ENCODE measurements at places on chromosomes 12 and 14.

- DNase-seq = peak; percentile 4
Measured at GRCh38 chr14:58919217-58919616, 269.2 kb upstream of the DAAM1 start.

DNA sequence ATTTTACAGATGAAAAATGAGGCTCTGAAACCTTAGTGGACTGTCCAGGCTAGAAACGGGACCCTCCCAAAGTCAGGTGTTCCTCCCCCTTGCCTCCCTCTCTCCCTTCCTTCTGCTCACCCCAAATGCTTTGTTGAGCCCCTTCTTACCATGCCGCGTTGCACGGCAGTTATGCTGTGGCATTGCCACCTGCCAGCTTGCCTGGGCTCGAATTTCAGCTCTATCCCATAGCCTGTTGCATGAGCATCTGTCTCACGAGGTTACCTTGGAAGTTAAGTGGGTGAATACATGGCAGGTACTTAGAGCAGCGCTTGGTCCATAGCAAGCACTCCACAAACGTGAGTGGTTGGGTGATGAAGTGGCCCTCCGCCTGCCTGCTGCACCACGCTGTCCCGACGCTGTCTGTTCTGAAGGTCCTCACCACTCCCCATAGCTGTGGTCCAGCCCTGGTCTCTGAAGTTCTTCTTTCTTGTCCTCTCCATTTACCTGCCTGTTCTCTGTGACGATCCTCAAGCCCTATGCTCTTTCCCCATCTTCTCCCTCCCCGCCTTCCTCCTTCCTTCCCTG is 269.9 kb downstream of the CACNA1C start:
- no peak for DNase-seq

DNA sequence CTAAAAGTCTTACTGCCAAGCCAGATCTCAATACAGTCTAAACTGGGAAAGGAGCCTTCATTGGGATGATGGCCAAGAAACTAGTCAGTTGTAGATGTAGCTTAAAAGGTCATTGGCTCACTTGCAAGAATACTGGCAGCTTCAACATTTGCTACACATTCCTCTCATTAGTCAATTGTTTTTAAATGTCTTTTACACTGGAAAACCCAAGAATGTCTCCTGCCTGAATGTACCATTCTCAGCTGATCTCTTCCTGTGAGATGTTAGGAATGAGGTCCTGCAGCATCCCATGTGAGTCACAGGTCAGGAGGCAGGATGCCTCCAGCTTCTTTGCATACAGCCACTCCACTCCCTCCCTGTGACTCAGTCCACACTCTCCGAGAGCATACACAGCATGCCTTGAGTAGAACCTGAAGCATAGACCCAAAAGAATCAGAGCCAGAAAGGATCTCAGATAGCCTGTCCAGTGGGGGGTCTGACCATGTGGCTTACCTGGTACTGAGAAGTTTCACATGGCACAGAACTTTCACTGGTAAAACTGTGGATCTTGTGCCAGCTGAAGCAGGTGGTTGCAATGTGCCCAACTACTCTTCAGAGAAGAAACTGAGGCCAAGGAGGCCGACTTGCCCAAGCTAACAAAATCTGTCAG is 56.0 kb upstream of the HECTD1 start:
- peak; percentile 72 for DNase-seq

GRCh38 chr14:40402957-40403356 is 970.7 kb upstream of the FBXO33 start:
- no peak for DNase-seq
